ENCODE measurements at places on chromosomes 13 and 19.

- DNase-seq = no peak
Measured at GRCh38 chr19:1558552-1558951, 9.6 kb downstream of the MEX3D start.

DNA sequence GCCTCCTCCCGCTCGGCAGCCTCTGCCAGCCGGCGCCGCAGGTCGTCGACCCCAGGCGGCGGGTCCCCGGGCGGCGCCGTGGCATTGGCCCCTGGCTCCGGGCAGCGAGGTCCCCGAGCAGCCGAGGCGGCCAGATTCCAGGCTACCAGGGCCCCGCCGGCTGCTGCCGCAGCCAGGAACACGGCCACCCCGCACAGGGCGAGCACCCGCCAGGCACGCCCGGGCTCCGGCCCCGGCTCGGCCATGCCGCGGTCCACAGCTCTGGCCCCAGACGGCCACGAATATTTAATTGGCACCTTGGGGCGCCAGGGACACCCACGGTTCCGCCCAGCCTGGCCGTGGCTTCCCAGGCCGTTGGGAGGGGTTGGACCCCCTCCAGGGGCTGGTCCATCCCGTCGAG lies at the start of gene CCDC194:
CCDC194 (minus strand) TSS at position 283 of the 400 bp plus-strand sequence; CDS start at position 245, 38 bp downstream.
- DNase-seq = peak; percentile 60

DNA sequence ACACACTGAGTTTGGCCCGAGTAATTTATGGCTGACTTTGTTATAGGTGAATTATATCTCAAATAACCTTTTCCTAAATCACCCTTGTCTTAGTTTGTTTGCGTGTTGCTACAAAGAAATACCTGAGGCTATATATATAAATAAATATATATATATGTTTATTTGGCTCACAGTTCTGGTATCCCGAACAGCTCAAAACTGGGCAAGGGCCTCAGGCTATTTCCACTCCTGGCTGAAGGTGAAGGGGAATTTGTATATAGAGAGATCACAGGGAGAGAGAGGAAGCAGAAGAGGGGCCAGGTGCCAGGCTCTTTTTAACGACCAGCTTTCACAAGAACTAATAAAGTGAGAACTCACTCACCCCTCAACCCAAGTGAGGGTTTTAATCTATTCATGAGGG lies 159.9 kb upstream of the STARD13 start:
- DNase-seq = no peak

DNA sequence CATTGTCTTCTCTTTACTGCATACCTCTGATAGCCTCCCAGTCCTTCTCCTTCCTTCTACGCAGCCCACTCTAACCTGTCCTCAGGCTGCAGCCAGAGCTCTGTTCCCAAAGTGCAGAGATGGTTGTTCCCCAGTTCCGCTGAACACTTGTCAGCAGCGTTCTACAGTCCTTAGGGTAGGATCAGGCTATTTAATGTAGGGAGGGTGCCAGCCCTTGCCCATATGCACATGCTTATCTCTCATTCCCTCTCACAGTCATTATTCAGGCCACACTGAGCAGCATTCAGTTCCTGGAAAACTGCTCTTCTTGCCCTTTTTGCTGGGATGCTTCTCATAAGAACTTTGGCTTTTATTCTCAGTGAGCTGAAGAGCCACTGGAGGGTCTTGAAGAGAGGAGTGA lies 180.7 kb downstream of the MTUS2 start:
- no peak for DNase-seq

- no peak for DNase-seq
Measured at GRCh38 chr13:38998739-38999138, 8.1 kb upstream of the STOML3 start.

DNA sequence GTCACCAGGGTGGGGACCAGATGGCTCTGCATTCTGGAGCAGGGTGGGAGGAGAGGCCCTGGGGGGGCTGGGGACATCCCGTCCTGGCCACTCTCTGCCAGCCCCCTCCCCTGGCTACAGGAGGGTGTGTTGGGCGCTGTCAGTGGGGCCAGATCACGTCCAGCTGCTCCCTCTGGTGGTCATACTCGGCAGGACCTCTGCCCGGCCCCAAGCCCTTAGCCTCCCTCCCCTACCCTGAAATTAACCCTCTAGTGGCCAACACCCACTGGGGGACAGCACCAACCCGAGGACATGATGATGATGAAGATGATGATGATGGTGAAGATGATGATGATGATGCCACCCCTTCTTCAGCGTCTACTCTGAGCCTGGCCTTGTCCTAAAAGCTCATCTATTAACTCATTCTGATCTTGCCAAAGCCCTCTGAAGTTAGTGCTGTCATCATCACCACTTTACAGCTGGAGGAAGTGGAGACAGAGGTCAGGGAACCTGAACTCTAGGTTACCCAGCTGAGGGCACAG lies 590 bp upstream of the LGI4 start:
- DNase-seq = peak; percentile 89

- DNase-seq = no peak
Measured at GRCh38 chr13:83153848-83154247, 728.4 kb downstream of the SLITRK1 start.

DNA sequence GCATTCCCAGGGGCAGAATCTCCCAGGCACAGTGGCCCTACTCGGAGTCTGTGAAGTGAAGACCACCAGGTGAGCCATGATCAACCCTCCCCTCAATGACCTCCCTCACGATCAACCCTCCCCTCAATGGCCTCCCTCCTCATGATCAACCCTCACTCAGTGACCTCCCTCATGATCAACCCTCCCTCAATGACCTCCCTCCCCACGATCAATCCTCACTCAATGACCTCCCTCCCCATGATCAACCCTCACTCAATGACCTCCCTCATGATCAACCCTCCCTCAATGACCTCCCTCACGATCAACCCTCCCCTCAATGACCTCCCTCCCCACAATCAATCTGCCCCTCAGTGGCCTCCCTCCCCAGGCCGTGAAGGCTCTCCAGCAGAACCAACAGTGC lies 32.1 kb downstream of the SBNO2 start:
- no peak for DNase-seq

GRCh38 chr13:63896321-63896720 lies 2480.7 kb upstream of the PCDH20 start:
- DNase-seq = no peak

GRCh38 chr13:51644654-51645053 lies 60.4 kb downstream of the WDFY2 start:
- DNase-seq = no peak

DNA sequence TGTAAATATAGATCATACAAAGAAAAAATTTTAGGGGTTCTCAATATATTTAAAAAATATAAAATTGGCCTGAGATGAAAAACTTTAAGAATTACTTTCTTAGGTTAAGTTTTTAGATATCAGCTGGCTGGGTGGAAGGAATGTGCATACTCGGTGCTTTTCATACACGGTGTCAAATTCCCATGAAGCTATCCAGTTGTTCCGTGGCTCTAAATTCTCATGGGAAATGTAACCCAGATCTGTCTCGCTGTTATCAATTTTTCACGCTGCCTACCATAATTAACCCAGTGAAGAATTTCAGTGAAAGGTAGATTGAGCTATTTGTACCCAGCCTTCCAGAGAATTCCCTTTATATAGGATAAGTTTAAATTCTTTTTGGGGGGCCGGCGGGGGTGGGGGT lies 11.6 kb upstream of the ZNF835 start:
- DNase-seq = no peak

DNA sequence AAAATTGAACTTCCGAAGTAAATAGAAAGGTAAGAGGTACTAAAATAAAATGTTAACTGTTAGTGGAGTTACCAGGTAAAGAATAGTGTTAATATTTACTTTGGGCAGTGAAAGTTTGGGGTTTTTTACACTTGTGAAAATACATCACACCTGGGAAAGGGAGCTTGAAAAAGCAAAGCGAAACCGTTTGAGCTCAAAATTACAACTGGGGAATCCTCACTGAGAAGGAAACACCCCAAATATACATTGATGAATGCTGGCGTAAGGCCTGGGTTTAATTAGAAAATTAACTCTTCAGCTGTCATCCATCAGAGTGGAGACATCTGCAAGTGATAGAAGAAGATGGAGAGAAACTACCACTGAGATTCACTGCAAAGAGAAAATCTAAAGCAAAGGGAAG lies 1153.0 kb downstream of the SLITRK5 start:
- no peak for DNase-seq

GRCh38 chr19:14078411-14078810 lies 5.8 kb downstream of the MISP3 start:
- no peak for DNase-seq

DNA sequence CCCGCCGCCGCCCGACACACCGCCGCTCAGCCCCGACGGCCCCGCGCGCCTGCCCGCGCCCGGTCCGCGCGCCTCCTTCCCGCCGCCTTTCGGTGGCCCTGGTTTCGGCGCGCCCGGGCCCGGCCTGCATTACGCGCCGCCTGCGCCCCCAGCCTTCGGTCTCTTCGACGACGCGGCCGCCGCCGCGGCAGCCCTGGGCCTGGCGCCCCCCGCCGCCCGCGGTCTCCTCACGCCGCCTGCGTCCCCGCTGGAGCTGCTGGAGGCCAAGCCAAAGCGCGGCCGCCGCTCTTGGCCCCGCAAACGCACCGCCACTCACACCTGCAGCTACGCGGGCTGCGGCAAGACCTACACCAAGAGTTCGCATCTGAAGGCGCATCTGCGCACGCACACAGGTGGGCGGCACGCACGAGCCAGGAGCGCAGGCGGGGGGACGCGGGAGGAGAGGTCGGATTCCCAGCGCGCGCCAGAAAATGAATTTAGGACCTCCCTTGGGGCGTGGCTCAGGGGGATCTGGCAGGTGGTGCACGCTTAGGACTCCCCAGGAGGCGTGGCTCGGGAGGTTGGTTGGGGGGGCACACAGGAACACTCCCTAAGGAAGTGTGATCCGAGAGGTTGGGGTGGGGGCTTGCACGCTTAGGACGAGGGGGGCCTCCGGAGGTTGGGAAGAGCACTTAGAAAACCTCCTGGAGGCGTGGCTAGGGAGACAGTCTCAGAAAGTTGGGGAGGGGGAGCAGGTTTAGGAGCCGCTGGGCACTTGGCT lies 1.2 kb downstream of the KLF2 start:
- DNase-seq = peak; percentile 78

GRCh38 chr13:68713394-68713793 lies 1394.2 kb upstream of the ATXN8OS start:
- DNase-seq = no peak

DNA sequence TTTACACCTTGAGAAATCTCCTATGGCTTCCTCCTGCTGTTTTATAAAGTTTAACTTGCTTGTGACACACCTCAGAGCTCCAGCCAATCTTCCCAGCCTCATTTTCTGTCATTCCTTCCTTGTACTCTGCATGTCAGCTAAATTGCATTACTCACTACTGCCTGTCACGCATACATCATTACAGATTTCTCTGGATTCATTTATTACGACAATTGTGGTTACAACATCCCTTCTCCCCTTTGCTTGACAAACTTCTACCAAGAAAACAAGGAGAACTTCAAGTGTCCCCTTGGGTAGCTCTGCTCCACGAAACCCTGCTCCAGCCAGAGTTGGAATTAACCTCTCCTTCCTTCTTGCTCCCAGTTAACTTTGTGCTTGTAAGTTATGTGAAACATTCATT lies 22.0 kb upstream of the GPR18 start:
- no peak for DNase-seq

GRCh38 chr13:46587807-46588418 lies 34.9 kb downstream of the LRCH1 start:
- DNase-seq = no peak

DNA sequence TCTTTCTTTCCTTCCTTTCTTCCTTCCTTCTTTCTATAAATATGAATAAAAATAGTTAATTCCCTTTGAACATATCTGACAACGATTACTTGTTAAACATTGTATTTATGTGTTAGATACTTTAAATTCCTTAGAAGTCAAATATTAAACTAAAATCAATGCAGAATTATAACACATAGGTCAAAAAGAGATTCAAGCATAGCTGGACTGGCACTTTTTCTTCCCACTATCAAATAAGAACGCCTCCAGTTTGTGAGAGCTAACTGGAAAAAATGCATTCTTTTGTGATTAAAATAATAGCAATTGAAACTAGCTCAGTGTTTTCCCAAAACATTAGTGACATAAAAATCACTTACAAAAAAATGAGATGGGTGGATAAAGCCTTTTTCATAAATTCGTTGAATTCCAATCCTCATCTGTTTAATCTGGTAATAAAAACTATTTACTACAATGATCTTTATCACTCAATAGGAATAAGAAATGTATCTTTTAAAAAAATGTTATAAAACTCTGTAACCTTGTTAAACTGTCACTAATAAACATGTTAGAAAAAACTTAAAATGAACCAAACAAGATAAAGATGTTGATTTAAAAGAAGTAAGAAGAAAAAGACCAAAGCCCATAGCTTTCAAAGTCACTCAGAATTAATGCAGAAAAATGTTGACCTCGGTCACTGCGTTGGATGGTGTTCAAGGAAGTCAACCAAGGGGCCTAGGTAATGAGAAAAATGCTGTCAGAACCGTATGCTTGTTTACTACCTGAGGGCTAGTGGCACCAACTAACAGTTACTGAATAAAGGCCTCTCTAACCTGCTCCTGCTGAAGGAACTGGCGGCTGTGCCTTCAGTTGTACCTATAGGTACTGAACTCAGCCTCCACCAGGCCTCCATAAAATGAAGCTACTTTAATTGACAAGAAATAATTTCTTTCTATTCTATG lies 1039.5 kb upstream of the SLC10A2 start:
- DNase-seq = no peak

DNA sequence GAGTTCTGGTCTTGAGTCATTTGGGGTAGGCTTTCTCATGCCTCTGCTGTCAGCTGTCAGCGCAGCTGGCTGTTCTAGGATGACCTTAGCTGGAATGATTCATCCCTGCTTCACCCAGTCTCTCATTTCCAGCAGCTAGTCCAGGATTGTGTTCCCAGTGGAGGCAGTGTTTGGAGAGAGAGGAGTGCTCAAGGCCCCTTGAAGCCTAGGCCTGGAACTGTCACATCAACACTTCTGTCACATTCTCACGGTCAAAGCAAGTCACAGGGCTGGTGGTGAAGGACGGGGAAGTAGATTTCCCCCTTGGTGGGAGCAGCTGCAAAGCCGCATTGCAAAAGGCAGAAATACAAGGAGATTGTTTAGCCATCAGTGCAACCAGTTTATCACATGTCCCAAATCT lies 15.2 kb downstream of the TPT1 start:
- peak; percentile 56 for DNase-seq

DNA sequence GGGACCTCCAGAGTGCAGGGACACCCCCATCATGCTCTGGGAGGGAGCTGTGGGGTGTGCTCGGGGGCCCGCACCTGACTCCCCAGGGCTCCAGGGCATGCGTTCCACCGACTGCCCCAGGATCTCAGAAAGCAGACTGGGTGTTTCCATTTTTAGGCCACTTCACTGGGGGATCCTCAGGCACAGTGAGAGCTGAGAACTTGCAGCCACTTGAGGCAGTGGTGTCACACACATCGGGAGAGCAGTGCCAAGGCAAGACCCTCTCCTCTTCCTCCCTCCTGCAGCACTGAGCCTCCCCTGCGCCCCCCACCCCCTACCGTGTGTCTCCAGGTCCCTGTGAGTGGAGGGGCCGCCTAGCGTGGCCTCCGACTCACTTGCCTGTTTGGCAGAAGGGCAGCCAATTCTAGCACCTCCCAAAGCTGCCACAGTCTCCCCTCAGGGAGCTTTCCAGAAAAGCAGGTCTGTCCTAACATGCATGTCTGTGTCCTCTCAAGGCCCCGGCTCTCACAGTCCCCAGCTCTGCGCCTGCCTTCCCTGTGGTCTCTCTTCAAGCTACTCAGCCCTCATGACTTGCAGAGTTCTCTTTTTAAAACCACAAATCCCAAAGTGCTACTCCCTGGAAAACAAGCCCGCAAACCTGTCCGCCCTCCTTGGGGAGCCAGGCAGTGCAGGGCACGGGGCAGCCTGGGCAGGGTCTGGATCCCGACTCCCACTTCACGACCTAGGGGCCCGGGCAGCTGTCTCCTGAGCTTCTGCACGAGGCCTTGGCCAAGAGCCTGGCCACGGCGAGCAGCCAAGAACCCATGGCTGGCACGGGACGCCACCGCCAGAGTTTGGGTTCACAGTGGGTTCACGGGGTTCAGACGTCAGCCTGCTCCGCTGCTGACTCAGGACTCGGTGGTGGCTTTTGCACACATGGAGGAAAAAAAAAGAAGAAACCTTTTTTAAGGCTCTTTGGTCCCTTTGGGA lies 94.1 kb downstream of the STK24 start:
- peak; percentile 84 for DNase-seq

Data from left hindlimb (tissue), 1 donor.